ENCODE measurements at places on chromosomes 4 and X.

GRCh38 chr4:8578717-8579116, 1.5 kb upstream of the GPR78 start:
- no peak for DNase-seq

GRCh38 chr4:26839534-26839951, 21.1 kb upstream of the STIM2 start:
- no peak for DNase-seq

DNA sequence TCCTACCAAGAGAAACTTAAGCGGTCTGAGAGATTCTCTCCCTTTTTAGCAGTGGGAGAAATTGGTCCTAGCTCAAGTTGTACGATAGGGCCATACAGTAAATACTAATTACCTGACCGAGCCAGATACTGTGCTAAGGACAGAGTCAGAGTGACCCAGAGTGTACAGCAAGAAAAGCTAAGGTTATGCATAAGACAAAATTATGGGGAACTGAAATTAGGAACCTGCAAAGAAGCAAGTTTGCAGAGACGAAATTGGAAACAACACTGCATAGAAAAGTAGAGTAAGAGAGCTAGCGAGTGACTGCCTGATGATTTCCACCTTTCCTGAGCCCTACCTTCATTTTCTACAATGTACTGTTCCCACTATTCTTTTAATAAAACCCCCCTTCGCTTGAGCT, 278.1 kb downstream of the NKX6-1 start:
- DNase-seq, result no peak

GRCh38 chrX:19514791-19515614, at the start of gene MAP3K15:
TSS of gene MAP3K15 (minus strand) at chrX:19515508. CDS start at chrX:19515261, 247 bp downstream.
- no peak for DNase-seq

DNA sequence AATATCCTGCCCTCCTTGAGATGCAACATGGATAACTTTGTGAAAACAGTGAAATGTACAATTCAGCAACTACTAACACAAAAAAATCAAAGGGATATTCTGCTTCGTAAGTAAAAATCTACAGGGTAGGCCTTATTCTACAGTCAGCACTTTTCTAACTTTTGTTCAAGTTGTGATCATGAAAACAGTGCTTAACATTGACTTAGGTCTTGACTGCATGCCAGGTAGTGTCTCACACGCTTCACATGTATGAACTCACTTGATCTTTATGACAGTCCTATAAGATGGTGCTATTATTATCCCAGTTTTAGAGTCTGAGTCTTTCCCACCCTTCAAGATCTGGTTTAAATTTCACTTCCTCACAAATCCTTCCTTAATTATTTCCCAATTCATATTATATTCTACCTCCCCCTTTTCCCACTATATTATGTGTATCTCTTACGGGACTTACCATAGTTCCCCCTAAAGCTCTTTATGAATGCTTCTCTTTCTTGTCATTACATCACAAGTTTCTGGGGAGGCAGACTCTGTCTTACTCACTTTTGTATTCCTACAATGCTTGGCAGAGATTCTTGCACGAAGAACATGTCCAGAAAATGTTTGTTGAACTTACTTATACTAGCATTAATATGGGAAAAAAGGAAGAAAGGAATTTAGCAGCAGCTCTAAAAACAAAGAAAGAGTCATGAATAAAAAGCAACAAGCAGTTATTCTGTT, 179.8 kb downstream of the SCFD2 start:
- DNase-seq, result no peak

DNA sequence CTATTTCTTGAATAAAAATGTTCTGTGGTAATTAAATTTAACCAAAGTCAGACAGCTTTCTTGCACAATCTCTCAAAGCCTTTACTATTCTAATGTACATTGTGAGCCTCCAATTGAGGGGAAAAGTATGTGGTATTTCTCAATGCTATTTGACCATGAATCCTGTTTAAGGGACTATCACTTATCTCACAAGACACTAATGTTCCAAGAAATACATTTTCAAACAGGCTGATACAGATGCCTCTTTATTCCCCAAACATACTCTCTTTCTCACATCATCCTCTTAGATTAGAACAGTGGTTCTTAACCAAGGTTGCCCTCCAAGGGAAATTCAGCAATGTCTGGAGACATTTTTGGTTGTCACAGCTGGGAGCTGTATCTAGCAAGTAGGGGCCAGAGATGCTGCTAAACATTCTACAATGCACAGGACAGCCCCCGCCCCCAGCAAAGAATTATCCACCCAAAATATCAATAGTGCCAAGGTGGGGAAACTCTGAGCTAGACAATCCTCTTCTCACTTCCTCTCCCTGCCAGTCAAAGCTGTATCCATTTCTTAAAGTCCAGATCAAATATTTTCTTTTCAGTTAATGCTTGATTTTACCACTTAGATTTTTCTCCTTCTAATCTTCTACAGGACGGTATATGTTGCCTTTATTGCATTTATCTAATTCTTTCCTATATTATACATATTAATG, 129.2 kb upstream of the TRIM2 start:
- DNase-seq, result no peak

GRCh38 chr4:19683426-19683825, 568.3 kb upstream of the SLIT2 start:
- no peak for DNase-seq
